Tongue (tissue), 3 donors: ENCODE measurements at places on chromosomes 6 and 20.

- DNase-seq, result peak; percentile 56
Measured at GRCh38 chr20:63223121-63223825, 7.3 kb upstream of the YTHDF1 start.

GRCh38 chr6:28875191-28875747 lies 48.5 kb downstream of the TRIM27 start:
- no peak for DNase-seq

GRCh38 chr20:58084566-58084965 lies 143.9 kb downstream of the ANKRD60 start:
- DNase-seq, result no peak

DNA sequence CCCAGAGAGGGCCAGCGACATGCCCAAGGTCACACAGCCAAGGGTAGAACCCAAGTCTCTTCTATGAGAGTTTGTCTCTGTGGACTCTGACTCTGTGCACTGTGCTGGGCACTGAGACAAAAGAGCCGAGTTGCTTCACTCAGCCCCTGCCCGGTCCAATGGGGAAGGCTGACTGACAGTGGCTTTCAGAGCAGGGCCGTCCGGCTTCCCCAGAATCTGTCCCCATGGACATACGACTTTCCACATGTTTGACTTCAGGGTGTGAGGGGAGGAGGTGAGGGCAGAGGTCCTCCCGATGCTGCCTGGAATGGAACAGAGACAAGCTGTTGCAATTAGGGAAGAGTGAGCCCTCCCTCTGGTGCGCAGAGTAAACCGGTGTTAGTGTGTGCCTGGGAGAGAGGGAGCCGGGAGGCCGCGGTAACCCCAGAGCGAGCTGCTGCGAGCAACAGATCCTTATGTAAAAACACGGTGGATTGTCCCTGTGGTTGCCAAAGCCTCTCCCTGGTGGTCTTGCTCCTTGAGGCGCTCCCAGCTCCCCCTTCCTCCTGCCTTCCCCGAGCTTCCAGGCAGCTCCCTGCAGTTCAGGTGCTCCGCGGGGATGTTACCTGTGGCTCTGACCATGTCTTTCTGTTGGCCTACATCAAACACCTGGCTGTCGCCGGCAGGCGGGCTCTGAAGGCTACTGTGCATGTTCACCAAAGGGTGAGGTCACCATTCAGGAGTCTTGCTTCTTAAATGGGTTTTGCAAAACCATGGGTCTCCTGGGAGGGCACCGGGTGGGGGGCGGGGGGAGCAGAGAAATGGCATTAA lies 672 bp downstream of the SIRPA start:
- DNase-seq, result no peak

- DNase-seq, result peak; percentile 57
Measured at GRCh38 chr6:422433-423054, 31.0 kb downstream of the IRF4 start.
